NCI-H2081 treated with DMSO at 0.1 percent for 48 hours (cell line): ENCODE measurements at places on chromosomes 2 and 18.

GRCh38 chr2:40458271-40458794, 6.4 kb upstream of the SLC8A1 start:
- DNase-seq = peak; percentile 88

DNA sequence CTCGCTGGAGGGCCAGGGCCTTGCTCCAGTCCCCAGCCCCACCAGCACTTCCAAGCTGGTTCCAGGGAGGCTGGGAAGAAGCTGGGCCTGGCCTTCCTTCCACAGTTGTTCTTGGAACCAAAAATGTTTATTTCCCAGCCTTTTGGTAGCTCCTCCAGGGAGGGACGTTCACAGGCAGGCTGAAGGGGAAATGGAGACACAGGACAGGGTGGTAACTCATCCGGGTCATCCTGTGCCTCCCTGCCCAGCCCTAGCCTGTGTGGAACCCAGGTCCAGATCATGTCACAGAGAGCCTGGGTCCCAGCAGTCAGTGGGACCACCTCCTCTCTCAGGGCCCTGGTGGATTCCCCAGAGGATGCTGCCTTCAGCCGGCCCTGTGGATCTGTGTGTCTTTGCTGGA, 12.5 kb upstream of the ARMC9 start:
- no peak for DNase-seq

DNA sequence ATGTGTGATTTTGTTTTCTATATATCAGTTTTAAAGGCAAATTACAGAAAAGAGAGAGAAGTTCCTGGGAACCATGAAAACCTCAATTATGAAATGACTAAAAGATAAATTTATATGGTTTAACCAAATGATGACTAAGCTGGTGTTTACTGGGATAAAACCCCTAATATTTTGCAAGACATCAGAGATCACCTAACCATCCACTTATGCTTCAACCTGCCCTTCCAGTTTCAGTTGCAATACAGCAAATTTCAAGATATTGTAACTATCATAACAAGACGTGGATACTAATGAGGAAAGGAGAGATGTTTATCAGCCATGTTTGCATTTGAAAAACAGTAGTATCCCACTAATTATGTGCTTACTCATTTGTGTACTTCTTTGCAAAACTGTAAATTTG, 108.2 kb downstream of the GAREM1 start:
- no peak for DNase-seq

DNA sequence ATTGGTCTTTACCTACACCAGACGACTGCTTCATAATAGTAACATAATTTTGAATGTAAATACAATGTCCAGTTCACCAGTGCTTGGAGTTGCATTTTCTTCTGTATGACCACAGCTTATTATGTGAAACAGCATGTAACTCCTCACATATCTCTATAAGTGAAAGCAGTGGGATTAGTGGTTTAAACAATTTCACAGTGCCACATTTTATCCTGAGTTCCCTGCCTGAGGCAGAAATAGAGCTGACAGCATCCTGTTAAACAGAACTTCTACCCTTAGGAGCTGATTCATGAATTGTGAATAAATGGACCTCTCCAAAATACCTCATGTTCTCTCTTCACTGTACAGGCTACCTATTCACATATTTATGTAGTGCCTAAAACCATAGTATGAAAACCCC, 542.3 kb upstream of the VWC2L start:
- no peak for DNase-seq

- DNase-seq = no peak
These were observed 471.4 kb upstream of the PKDCC start for GRCh38 chr2:41576423-41576822.

- no peak for DNase-seq
These were observed 122.8 kb downstream of the MYO5B start for GRCh38 chr18:50072146-50072545.

DNA sequence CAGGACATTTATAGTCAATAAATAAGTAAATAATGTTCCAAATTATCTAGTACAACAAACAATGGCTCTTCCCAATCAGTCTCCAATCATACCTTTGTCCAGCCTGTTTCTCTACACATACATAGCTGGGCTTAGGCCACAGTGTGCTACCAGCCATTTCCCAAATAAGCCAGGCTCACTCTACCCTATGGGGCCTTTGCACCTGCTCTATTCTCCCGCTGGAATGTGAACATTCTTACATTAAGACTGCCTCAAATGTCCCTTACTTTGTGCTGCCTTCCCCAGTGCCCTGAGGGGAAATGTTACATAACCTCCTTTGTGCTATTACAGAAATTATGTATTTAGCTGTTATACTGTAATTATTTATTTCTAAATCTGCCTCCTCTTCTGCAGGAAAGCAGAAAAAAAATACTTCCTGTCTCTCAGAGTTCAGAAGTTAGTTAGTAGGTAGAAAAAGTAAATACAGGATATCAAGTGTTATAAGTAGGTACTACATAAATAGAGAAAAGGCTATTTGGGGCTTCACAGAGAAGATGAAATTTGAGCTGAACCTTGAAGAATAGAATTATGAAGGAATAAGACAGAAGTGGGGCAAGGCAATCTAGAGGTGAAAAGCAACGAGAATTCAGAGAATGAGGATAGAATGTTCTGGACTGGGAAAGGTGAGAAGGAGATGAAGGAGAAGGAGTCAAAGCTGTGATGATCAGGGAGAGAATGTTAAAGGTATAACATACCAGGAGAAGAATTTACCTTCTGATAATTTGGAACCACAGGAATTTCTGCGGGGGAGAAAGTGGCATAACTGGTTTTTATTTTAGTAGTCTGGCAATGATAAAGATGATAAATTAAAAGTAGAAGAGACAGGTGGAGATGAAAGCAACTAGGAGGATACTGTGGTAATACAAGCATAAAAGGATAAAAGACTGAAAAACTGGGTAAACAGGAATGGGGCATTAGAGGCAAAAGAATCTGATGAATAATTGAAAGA, 37.0 kb downstream of the ROCK1 start:
- DNase-seq = no peak

GRCh38 chr2:142915502-142915901, 38.0 kb downstream of the KYNU start:
- DNase-seq = no peak
